ENCODE measurements at places on chromosomes 5 and 9. TPM values are rescaled to one million over a fixed set of nuclear protein-coding genes. Genes with fewer than 3 reads are reported as not detected.

The PCAT7 gene
- 0.59 TPM for total RNA-seq

The AQP7 gene
- total RNA-seq: 0.26 TPM

GRCh38 chr9:108924466-108924865 lies 9.5 kb downstream of the ELP1 start:
- H3K27ac ChIP-seq: no peak overlapping the region
- DNase-seq: no peak
- no peak overlapping the region for H3K4me3 ChIP-seq
- no peaks in the 10 kb centered on the region for H3K4me1 ChIP-seq

DNA sequence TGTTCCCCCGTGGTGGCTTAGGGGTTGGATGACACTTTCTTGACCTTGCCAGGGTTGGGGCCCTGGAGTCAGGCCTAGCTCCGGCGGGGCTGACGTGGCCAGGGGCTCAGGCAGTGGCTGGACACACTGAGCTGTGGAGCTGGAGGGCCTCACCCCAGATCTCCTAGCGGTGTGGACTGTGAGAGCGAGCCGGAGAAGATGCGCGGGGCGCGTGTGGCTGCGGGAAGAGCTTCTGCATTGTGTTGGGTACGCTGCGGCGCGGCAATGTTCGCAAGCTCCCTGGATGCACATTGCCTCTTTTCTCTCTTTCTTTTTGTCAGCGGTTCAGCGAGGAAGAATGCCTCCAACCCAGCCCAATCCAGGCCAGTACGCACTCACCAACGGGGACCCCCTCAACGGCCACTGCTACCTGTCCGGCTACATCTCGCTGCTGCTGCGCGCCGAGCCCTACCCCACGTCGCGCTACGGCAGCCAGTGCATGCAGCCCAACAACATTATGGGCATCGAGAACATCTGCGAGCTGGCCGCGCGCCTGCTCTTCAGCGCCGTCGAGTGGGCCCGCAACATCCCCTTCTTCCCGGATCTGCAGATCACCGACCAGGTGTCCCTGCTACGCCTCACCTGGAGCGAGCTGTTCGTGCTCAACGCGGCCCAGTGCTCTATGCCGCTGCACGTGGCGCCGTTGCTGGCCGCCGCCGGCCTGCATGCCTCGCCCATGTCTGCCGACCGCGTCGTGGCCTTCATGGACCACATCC lies 4.8 kb downstream of the NR2F1 start:
- peak overlapping the region; percentile 86 for H3K4me3 ChIP-seq
- peaks cover 3% of the 10 kb centered on the region for H3K36me3 ChIP-seq
- H3K27me3 ChIP-seq: no peaks in the 10 kb centered on the region

Measured in Panc1 (cell line).